ENCODE measurements at places on chromosomes 16 and 17.

- no peak for DNase-seq
Measured at GRCh38 chr16:58502217-58502921, 2.4 kb downstream of the NDRG4 start.

DNA sequence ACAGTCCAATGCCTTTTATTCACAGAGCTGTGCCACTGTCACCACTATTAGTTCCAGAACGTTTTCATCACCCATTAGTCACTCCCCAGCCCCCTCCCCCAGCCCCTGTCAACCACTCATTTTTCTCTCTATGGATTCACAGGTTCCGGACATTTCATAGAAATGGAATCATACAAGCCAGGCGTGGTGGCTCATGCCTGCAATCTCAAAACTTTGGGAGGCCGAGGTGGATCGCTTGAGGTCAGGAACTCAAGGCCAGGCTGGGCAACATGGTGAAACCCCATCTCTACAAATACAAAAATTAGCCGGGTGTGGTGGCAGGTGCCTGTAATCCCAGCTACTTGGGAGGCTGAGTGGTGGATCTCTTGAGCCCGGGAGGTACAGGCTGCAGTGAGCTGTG is 759 bp upstream of the PAM16 start:
- no peak for DNase-seq

DNA sequence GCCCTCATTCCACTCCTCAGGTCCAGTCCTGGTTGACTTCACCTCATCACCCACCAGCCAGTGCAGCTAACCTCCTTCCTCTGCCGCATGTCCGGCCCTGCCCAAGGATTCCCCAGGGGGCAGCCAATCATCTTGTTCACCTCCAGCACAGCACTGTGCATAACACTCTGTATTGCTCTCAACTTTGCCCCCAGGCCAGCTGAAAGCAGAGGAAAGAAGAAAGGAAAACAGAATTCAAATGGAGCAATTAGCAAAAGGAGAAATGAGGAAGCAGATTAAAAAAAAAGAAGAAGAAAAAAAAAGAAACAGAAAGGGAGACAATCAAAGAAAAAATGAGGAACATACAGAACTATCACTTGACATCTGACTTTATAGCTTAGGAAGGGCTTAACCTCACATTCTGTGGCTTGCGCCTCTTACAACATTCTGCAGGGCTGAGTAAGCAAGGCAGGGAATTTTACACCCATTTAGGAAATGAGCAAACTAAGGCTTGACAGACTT is 26.1 kb downstream of the GAS7 start:
- DNase-seq: no peak

GRCh38 chr17:63445571-63445953 is 544 bp downstream of the CYB561 start:
- no peak for DNase-seq

DNA sequence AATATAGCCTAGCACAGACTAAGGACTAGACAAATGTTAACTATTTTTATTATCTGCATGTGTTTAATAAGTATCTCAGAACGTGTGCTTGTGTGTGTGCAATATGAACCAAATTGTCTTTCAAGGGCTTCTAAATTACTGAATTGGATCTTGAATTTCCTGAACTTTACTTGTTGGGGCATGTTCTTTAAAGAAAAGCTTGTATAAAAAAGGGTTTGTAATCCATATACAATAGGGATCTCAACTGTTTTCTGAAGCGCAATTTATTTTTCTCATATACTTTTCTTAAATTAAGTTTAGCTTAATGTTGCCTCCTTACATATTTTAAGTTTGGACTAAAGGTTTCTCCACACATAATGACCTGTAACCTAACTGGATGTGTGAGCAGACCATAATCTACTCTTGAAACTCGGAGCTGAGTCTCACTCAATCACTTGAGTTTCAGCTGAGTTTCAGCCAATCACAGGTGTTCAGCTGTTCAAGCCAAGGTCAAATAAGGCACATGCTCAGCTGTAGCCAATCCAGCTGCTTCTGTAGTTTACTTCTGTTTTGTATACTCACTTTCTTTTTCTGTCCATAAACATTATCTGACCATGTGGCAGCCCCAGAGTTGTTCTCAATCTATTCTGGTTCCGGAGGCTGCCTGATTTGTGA is 72.3 kb downstream of the CDK5R1 start:
- no peak for DNase-seq

DNA sequence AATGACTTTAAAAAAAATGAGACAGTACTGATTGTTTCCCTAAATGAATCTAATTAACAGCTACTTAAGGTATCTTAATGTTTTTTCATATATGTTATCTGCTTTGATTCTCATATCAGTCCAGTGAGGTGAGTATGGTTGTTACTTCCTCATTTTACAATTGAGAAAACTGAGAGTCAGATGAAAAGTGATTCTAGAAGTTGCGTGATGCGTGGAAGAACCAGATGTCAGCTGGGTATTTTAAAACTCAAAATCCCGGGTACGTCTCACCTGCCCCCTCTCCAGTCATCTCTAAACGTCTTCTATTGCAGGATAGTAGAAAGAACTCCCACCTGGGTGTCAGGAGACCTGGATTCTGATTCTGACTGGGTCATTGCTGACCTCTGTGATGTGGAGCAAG is 89.2 kb downstream of the MAP2K6 start:
- DNase-seq: no peak

- peak; percentile 58 for DNase-seq
Measured at GRCh38 chr17:40448639-40449261, 5.5 kb downstream of the IGFBP4 start.

GRCh38 chr17:62059414-62059813 is 5.7 kb downstream of the MED13 start:
- DNase-seq: no peak

- no peak for DNase-seq
Measured at GRCh38 chr16:10121897-10122425, 60.3 kb downstream of the GRIN2A start.

GRCh38 chr17:14351493-14351892 is 50.6 kb downstream of the HS3ST3B1 start:
- no peak for DNase-seq

- DNase-seq: no peak
Measured at GRCh38 chr16:87877942-87878507, 8.7 kb upstream of the SLC7A5 start.

GRCh38 chr16:17496891-17497290 is 26.1 kb upstream of the XYLT1 start:
- DNase-seq: no peak

GRCh38 chr17:21019976-21020586 is 22.7 kb downstream of the USP22 start:
- DNase-seq: peak; percentile 49

DNA sequence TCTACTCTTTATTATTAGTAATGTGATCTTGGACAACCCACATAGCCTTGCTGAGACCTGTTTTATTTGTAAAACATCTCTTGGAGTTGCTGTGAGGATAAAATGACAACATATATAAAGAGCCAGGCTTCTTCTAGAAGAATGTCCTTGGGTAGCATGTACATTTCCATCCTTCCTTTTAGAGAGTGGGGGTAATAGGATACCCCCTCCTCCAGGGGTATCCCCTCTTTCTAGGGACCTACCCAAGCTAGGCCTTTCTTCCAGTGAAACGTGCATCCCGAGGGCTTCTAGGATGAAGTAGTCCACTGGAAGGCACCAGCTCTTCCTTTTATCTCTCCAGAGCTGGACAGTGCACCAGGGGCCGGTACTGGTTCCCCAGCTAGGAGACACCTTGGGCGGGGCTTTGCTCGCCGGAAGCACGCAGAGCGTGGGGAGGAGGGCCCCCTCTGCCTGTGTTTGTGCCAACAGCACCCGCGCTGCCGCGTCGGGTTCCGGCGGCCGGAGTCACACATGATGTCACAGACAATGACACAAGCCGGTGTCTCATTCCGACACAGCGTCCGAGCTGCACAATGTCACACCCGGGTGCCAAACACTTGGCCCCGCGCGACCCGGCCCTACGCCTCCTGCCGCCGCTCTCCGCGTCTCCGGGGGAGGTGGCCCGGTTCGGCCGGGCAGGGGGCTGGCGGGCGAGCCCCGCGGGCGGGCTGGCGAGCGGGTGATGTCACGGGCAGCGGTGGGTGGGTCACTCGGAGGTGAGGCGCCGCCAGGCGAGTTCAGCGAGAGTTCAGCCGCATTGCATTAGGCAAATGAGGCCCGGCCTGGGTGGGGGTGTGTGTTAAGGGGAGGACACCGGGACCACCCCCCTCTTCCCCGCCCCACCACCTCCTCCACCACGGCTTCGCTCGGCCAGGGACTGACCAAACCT is 23.4 kb downstream of the GJD3 start:
- peak; percentile 58 for DNase-seq

GRCh38 chr17:49581648-49581998 is 6.0 kb downstream of the NXPH3 start:
- DNase-seq: no peak

DNA sequence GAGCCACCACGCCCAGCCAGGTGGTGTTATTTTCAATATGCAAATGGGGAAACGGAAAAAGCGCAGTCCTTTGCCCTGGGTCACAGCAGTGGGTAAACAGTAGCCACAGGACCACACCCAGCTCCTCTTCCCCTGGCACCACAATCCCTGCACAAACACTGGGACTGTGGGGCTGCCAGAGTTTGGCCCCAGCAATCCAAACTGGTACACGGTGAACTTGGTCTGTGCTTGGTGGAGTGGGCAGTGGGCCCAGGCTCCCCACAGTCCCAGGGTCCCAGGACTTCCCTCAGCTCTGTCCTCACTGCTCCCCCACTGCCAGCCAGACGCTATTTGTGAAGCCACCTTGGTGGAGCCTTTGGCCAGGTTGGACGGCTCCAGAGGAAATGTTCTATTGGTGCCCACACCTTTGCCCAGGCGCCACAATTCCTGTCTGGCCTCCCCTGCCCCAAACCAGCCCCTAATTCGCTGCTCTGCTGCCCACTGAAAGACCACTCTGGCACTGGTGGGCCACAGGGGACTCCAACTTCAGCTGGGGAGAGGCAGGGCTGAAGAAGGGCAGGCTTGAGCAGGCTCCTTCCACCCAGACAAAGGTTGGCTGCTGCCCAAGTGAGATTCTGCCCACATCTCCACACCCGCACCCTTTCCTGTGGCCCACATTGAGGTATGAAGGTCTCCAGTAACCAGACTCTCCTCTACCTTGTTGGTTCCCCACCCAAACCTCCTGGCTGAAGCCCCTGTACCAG is 2.1 kb downstream of the CHAD start:
- DNase-seq: no peak

DNA sequence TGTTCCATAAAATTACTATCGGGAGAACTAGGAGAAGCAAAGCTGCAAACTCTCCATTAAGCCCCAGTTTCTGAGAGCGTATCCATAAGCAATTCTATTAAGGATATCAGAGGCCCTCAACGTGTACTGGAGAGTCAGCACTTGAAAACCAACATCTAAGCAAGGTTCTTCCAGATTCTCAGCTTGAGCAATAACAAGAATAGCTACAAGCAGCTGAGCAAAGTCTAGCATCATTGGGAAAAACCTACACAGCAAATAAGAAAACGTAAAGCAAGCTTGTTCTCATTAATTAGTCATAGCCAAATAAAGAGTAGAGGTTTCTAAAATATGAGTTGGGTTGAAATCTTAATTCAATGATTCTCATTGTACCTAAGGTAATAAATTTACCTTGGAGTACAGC is 26.9 kb upstream of the COX10 start:
- no peak for DNase-seq

DNA sequence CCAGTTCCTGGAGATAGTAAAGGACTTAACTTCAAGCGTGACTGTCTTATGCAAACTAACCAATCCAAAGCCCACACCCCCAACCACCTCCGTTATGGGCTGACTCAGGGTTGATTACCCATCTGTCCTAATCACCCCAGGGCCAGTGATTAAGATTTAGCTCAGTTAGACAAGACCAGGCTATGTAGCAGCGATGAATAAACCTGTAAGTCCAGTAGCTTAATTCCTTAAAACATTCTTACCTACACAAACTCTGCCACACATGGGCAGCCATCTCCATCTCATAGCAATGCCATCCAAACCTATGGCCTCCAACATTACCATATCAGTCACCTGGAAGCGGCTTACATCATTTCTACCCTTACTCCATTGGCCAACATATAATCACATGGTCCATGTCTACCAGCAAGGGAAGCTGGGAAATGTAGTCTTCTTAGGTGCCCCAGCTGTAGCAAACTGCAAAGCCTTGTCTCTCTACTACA is 266.7 kb downstream of the SHISA9 start:
- DNase-seq: no peak

- DNase-seq: no peak
Measured at GRCh38 chr17:45384789-45385262, 47.8 kb downstream of the ARHGAP27 start.

DNA sequence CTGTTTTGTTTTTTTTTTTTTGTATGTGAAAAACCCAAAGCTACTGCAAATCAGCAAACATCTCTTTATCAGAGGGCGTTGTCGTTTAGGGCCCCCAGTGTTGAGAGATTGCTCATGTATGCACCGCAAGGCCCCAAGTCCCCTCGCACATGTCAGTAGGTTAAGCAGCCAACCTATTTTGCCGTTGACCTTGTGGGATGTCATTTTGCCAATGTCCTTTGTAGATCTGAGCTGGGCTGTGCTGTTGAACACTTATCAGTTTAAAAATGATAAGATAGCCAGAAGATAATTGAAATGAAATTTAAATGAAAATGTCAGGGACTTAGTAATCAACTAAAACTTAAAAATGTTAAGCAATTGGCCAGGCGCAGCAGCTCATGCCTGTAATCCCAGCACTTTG is 26.2 kb downstream of the ARSG start:
- DNase-seq: no peak

GRCh38 chr17:2904135-2904534 is 107.9 kb downstream of the RAP1GAP2 start:
- no peak for DNase-seq

DNA sequence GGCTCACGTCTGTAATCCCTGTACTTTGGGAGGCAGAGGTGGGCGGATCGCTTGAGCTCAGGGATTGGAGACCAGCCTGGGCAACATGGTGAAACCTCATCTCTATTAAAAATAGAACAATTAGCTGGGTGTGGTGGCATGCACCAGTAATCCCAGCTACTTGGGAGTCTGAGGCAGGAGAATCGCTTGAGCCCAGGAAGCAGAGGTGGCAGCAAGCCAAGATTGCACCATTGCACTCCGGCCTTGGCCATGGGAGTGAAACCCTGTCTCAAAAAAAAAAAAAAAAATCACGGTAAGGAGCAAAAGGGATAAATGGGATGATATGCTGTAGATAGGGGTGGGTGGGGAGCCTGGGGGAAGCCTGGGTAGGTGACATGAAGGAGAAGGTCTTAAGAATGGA is 20.4 kb upstream of the TMEM98 start:
- no peak for DNase-seq

DNA sequence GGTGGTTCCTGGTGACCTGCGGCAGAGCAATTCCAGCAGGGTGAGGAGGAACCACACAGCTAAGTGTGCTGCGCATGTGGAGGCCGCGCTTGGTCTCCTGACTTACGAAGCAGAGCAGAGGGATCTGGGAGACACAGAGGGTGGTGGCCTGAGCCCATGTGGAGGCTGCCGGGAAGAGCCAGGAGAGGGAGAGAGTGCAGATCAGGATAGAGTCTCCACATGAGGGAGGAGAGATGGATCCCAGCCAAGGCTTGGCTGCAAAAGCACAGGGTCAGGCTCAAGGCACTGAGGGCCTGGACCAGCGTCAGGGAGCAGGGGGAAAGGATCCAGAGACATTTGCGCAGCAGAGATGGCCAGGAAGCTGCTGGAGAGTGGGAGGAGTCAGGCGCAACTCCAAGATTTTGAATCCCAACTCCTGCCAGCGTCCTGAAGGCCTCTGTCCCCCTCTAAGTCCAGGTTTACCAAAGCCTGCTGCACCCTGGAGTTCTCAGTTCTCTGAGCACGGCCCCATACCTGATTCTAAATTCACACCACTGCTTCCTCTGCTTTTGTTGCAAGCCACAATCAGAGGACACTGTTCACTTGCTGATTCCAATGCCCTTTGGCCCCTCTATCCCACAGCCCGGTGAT is 11.3 kb upstream of the MLLT6 start:
- no peak for DNase-seq

Measured in hematopoietic multipotent progenitor cell treated with erythropoietin and hydrocortisone succinate and interleukin-3 and kit ligand, for 17 days (in vitro differentiated cells).